ENCODE measurements at places on chromosomes 6 and 20. TPM values are rescaled to one million over a fixed set of nuclear protein-coding genes. Genes with fewer than 3 reads are reported as not detected.

Gene DPPA5
- not detected for total RNA-seq

Gene MCHR2
- 0.11 TPM for total RNA-seq

Gene KIAA0408
- total RNA-seq = 17.6 TPM

Gene NKAPL
- total RNA-seq = 1.8 TPM

Gene MBOAT1
- 18.5 TPM for total RNA-seq

Gene MEI4
- 1.6 TPM for total RNA-seq

Gene CGA
- total RNA-seq = not detected

Gene HS3ST5
- 4.1 TPM for total RNA-seq

Gene PRSS35
- total RNA-seq = 38.4 TPM

Gene C20orf204
- total RNA-seq = 0.69 TPM

Gene ADGRG6
- total RNA-seq = 32.0 TPM

Gene RHAG
- total RNA-seq = 2.4 TPM

Gene BANF2
- total RNA-seq = not detected

Gene SSTR4
- 0.33 TPM for total RNA-seq

GRCh38 chr6:14353798-14354197 lies 236.2 kb downstream of the CD83 start:
- no peak for DNase-seq

DNA sequence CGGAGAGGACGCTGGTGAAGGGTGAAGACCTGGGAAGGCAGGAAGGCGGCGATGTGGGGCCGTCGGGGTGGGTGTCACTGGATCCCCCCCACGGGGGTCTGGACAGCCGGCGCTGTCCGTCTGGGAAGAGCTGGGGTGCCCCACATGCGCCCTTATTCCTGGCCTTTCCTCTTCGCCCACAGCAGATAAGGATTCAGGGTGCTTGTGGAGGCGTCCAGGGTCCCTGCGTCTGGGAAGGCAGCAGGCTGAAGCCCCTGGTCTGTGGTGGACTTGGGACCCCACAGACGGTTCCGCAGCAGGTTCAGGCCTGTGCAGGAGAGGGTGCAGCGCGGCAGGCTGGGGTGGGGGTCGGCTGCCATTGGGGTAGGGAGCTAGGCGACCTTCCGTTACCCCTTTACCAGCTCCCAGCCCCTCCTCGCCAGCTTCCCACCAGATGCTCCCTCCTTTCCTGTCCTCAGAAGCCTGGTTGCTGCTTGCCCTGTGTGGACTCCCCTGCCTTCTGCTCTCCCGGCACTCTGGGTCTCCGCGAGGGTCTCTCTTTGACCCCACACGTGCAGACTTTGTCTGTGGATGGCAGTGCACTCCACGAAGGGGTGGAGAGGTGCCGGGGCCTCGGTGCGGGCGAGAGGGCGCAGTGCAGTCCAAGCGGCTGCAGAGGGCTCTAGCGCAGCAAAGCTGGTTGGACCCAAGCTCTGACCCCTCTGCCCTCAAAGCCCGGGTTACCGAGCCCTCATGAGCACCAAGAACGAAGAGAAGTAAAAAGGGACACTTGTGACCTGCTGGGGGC lies 2.1 kb upstream of the GATA5 start:
- no peak for DNase-seq

- DNase-seq = no peak
These were observed 7.3 kb downstream of the SLC2A4RG start for GRCh38 chr20:63746751-63747315.

GRCh38 chr6:166433096-166433495 lies 50.4 kb upstream of the MPC1 start:
- DNase-seq = no peak

- no peak for DNase-seq
These were observed 44.7 kb upstream of the CCN2 start for GRCh38 chr6:131995917-131996316.

DNA sequence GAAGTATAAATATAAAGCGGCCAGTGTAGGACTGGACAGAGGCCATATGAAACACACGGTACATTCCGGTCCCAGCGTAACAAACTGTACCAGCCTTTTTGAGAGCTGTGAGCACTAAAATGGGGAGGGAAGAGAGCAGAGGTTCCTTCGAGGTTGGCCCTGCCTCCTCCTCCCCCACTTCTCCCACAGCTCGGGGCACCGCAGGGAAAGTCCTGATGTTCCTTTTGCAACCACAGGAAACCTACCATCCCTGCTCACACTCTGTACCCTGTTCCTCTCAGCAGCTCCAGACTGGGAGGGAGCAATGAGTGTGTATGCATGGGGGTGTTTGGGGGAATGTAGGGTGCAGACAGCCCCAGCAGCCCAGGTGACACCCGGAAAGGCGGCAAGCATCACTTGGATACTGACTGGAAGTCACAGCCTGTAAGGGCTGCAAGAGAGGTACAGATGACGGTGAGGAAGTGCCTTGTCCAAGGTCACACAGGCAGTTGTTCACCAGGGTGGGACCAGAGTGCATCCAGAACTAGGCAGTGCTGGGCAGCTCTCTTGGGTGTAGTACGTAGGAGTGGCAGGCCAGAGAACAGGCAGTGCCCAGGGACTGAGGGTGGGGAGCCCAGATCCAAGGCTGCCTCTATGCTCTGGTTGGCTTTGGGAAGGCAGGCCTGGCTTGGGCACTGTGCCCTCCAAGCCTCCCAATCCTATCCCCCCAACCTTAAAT lies 11.0 kb upstream of the ARMC12 start:
- no peak for DNase-seq

GRCh38 chr20:50286174-50286511 lies 95.5 kb downstream of the CEBPB start:
- DNase-seq = no peak

DNA sequence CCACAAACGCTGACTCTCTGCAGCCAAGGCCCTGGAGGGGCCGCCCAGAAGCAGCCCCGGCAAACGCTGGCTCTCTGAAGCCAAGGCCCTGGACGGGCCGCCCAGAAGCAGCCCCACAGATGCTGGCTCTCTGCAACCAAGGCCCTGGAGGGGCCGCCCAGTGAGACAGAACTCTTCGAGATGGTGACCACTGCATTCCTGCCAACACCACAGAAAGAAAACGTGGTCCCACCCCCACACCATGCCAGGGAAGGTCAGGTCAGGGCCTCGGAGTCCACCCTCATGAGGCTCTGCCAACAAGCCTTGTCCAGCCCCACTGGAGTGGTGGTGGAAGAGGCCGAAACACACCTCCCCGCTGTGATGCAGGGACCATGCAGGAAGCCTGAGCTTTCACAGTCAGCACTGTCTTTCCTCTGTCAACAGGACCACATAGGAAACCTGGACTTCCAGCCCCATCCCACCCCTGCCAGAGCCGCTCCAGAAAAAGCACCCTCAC lies 97.5 kb downstream of the DLL1 start:
- DNase-seq = no peak

- no peak for DNase-seq
These were observed 214.5 kb downstream of the BCKDHB start for GRCh38 chr6:80321011-80321410.

GRCh38 chr6:305371-306206 lies 13.3 kb downstream of the DUSP22 start:
- no peak for DNase-seq

GRCh38 chr6:165844801-165845364 lies 181.8 kb upstream of the PDE10A start:
- no peak for DNase-seq

- no peak for DNase-seq
These were observed 17.9 kb downstream of the SLC2A12 start for GRCh38 chr6:134034478-134034877.

- DNase-seq = no peak
These were observed 54.1 kb upstream of the IER3 start for GRCh38 chr6:30798494-30798893.
